ENCODE measurements at places on chromosomes 1 and 21.

- DNase-seq = no peak
Measured at GRCh38 chr1:204502241-204502640, 7.6 kb upstream of the PIK3C2B start.

- DNase-seq = no peak
Measured at GRCh38 chr1:6325482-6325881, 64.6 kb upstream of the GPR153 start.

DNA sequence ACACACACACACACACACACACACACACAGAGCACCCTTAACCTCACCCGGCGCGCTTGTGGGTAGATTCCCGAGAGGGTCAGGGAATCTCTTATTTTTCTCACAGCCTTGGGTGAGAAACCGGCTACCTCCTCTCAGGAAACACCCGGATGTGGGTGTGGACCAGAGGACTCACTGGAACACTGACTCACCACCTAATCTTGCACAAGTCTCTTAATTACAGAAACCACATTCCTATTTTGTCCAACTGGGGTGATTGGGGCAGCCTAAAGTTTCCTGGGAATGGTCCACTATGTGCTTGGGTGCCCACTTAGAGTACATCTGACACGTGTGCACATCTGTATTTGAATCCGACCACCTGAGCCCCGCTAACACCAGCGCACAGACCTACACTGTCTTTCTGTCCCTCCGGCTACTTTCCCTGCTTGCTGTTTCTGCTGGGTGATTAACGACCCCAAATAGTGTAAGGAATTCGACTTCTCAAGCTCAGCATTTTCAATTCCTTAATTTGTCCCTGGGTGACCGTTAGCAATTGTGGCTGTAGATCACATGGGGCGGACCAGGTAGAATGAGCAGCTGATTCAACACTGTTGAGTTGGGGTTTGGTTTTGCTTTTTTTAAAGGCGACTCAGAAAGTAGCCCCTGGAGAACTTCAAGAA is 14.0 kb upstream of the TBX15 start:
- DNase-seq = peak; percentile 1

DNA sequence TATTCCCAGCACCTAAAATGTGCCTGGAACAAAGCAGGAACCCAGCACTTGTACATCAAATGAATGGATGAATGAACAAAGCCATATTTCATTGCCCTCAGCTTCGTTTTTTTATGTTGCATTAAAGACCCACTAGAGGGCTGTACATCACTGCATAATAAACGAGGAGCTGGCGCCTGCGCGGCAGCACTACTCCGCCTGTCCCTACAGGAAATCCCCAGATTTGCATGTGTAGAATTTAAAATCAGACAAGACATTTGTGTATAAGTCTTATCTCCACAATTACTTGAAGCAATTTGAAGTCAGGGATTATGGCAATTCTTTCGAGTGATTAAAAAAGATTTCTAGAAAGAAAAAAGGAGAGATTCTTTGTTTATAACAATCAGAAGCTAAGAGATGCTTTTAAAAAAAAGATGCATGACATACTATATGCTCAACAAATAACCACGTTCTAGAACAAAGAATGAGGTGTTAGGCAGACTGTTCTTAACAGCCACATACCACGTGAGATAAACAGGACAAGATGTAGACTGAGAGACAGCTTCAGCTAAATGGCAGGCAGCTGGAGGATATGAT is 5.4 kb upstream of the NEK2 start:
- peak; percentile 4 for DNase-seq

DNA sequence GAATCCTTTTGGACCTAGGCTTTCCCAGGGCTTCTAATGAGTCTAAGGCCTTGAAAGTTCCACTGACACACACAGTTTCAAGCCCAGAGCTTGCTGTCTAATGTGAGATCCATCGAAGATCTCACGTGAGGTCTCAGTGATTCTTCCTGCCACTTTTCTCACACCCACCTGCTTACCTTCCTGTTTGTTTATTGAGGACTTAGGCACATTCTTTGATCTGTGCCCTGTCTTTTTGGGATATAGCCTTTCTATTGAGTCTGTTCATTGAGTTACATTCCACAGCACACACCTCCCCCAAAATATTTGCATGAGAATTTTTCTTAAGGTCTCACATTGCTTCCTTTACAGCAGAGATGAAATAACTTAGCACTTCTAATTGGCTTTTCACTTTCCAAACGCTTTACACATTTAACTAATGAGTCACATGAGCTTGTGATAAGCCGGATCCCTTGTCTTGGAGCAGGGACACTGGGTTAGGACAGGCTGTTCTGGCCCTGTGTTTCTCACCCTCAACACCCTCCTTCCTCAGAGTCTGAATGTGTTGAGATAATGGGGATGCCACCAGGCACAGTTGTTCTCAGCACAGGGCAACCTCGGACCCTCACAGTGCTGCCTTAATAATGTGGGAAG is 288.3 kb downstream of the TM2D1 start:
- DNase-seq = no peak

DNA sequence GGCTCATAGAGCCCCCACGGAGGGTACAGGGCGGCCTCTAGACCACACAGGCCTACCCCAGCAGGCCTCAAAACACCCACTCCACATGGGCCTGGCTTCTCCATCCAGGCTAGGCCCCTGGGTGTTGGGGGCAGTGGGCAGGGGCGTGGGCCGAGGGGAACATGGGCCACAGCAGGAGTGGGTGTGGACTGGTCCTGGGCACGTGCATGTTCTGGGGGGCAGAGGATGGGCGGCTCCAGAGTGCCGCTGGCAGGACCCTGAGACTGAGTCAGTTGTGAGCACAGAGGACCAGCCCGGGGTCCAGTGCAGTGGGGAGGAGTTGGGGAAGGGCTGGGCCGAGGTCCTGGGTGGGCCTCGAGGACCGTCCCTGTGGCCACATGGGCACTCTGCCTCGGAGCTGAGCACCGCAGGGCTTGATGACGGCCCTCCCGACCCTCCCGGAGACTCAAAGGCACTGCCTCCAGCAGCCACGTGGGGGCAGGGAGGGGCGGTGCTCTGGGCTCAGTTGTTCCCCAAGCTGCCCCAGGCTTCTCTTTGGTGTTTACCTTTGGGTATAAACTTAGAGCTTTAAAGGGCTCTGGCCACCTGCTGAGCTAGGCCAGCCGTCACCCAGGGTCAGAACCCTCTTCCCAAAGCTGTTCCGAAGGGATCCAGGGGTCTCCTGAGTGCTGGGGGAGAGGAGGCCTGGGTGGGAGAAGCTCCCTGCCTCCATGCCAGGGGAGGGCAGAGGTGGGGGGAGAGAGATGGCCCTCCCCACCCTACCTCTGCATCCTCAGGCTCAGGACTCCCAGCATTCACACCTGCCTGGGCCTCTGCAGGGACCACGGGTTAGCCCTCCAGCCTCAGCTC is 79.9 kb downstream of the MORN1 start:
- no peak for DNase-seq

- DNase-seq = no peak
Measured at GRCh38 chr1:87426463-87427249, 98.0 kb downstream of the LMO4 start.

DNA sequence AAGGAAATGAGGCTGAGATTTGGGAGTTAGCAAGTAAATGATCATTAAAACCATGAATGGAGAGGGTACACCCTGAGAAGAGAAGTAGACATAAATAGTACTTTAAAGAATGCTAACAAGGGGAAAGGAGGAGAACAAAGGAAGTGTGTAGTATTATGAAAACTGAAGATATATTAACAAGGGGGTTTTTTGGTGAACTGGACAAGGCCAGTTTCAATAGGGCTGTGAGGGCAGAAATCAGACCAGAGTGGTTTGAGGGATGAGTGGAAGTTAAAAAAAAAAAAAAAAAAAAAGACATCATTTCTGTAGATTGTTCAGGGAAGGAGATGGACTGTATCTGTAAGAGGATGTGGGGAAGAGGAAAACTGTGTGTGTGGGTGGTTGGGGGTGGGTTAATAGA is 137.1 kb downstream of the PLA2G4A start:
- DNase-seq = no peak

- DNase-seq = no peak
Measured at GRCh38 chr1:55584526-55585401, 369.6 kb upstream of the USP24 start.

DNA sequence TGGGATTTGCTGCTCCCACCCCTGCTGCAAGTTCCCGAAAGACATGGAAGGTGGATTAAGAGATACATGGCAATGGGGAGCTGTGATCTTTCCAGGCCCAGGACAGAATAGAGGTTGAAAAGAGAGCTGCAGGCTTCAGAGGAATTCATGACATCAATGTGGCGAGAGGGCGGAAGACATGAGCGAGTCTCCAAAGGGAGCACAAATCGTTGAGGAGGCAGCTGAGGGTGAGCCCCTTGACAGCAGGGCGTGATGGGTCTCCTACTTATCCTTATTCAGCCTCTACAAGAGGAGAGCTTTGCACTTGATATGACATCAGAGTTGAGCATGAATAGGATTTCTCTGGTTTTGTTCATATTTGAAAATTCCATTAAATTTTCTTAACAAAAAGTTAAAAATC is 45.5 kb upstream of the TACSTD2 start:
- no peak for DNase-seq

GRCh38 chr1:22126531-22126930 is 16.4 kb downstream of the WNT4 start:
- DNase-seq = no peak

DNA sequence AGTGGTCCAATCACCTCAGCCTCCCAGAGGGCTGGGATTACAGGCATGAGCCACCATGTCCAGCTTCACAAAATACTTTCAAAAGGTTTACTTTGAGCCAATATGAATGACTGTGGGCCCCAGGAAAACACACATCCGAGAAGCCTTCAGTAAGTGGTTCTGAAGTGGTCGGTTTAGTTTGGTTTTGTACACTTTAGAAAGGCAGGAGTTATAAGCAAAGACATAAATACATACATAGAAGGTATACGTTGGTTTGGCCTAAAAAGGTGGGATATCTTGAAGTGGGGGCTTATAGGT is 3.2 kb upstream of the MIB2 start:
- DNase-seq = no peak

DNA sequence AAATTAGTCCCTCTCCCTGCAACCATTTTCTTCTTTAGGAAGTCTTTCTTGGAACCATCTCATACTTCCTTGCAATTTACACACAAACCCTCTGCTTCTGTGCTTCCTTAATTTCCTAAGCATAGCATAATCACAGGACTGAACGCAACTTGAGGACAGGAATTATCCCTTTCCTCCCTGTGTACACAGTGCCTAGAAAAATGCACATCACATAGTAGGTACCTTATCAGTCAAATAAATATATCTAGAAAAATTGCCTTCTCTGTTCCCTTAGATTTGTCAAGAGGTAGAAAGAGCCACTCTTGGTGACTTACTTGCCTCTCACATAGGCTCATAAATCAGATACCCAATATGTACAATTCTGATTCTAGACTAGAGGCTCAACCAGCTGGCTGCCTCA is 4.9 kb downstream of the ASPM start:
- no peak for DNase-seq

DNA sequence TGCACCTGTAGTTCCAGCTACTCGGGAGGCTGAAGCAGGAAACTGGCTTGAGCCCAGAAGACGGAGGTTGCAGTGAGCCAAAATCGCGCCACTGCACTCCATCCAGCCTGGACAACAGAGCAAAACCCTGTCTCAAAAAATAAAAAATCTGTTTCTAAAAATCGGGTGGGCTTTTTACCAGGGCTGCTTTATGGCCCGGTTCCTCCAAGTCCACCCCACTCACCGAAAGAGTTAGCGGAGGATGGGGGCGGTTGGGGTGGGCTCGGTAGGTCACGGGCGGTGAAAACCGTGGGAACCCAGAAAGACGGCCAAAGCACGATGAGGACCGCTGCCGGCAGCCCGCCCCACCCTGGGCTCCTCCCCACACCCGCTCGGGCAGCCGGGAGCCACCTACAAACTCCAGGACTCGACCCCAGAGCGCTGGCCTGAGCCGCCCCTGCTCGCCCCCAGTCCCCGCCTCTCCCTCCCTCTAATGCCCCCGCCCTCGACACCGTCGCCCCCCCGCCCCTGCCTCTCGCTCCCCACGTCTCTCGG is 846 bp upstream of the PER3 start:
- peak; percentile 23 for DNase-seq

DNA sequence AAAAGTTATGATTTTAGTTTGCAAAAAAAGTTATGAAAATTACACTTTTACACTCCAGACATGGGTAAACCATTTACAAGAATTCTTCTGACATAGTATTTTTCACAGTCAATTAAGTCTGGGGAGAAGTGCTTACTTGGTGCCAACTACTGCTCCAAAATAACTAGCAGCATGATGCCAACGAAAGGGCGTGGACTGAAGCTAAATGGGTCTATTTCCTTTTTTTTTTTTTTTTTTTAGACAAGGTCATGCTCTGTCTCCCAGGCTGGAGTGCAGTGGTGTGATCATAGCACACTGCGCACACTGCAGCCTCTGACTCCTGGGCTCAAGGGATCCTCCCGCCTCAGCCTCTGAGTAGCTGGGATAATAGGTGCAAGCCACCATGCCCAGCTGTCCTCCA is 43.2 kb downstream of the FMO4 start:
- DNase-seq = no peak

- no peak for DNase-seq
Measured at GRCh38 chr1:236416165-236416564, 22.1 kb downstream of the EDARADD start.
